Panc1 (cell line): ENCODE measurements at places on chromosomes 13 and 19. TPM values are rescaled to one million over a fixed set of nuclear protein-coding genes. Genes with fewer than 3 reads are reported as not detected.

DNA sequence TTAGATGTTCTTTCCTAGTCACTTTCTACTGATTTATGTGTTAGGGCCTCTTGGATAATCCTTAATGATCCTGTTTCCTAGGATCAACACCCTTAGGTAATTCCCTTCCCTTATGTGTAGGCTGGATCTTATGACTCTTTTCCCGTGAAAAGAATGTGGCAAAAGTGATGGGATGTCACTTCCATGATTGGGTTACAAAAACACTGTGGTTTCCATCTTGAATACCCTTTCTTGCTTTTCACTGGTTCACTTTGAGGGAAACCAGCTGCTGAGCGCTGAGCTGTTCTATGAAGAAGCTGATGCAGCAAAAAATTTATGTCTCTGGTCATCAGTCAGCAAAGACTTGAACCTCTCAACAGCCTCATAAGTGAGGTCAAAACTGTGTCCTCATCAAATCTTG lies 609.4 kb downstream of the OLFM4 start:
- no peak for DNase-seq

Gene ERICH6B
- total RNA-seq: not detected

DNA sequence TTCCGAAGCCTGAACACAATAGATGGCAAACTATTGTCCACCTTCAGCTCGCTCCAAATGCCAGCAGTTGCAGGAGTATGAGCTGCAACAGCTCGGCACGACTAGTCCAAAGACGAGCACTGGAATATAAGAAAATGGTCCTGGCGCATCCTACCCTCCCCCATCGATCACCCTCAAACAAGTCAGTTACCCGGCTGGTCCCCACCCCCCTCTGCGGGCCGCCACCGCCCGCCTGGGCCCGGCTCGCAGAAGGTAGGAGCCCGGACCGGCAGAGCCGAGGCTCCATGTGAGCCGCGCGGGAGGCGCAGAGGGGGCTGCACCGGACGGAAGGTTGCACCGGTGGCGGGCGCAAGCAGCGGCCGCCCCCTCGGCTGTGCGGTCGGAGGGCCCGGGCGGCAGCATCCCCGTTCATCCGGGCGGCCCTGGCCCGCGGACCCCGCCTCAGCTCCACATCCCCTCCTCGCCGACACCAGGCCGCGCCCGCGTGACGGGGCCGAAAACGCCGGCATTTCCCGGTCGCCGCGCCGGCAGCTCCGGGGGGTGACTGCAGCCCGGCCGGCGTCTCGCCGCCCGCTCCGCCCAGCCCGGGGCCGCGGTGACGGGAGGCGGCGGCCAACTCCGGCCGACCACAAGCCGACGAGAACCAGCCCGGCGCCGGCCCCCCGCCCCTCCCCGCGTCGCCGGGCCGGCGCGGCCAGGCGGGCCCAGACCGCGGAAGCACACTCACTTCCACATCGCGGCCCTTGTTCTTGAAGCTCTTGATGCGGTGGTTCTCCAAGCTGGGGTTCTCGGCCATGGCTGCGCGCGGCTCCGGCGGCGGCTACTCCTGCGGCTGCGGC lies 552 bp downstream of the KPNA3 start:
- DNase-seq: no peak

GRCh38 chr19:21264891-21265290 lies 64.3 kb downstream of the ZNF708 start:
- no peak for DNase-seq
